ENCODE measurements at places on chromosomes 2 and 18. TPM values are rescaled to one million over a fixed set of nuclear protein-coding genes. Genes with fewer than 3 reads are reported as not detected.

ST8SIA5 gene
- total RNA-seq = not detected

SPRED2 gene
- 15.2 TPM for total RNA-seq

SERPINB10 gene
- total RNA-seq = not detected

CTNNA2 gene
- not detected for total RNA-seq

PRSS56 gene
- total RNA-seq = not detected

SLC11A1 gene
- total RNA-seq = 0.63 TPM

All from mesangial cell (primary cell).